ENCODE measurements at places on chromosomes 2 and 18.

GRCh38 chr2:67260343-67261277 lies 136.5 kb upstream of the ETAA1 start:
- no peak for DNase-seq

DNA sequence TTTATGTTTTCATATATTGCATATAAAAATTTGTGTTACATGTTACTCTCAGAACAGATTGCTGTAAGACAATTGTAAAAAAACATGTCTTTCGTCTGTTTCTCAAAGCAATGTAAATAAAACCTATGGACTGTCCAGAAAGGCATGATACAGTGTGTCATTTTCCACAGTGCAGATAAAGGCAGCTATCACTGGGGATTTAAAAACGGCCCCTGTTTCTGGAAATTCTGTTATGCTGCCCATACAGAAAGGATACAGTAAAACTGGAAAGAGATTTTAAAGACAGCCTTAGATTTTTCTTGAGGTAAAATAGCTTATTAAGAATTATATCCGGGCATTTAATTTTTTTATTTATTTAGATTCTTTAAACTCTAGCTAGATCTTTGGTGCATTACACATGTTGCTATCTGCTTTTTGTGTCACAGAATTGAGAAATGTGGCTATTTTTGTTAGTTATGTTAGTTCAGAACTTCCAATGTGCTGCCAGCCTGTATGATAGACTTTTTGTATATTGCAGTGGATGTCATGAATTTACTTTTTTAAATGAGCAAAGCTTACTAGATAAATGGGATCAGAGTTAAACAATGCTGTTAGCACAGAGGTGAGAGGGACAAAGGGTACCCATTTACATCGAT lies 859 bp upstream of the INO80D start:
- no peak for DNase-seq

DNA sequence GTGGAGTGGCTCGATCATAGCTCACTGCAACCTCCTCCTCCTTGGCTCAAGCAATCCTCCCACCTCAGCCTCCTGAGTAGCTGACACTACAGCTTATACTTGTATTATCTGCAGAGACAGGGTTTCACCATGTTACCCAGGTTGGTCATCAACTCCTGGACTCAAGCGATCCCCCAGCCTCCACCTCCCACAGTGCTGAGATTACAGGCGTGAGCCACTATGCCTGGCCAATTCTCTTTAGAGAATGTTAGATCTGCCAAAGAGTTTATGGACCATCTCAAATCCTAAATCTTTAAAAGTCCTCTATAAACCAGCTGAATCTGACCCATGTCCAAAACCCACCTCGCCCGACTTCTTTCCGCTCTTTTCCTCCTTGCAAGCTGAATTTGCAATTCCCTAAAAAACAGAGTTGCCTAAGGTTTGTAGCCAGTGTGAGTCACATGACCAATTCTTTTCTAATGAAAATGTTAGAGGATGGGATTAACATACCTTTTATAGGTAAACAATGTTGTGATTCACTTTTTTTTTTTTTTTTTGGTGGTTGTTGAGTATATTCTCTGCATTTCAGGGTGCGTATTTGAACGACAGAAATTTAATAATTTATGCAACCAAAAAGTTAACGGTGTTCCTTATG lies 2.4 kb upstream of the PMAIP1 start:
- no peak for DNase-seq

- no peak for DNase-seq
Measured at GRCh38 chr2:112709703-112710102, 11.1 kb upstream of the NT5DC4 start.

- no peak for DNase-seq
Measured at GRCh38 chr18:31884020-31884419, 58.9 kb downstream of the TRAPPC8 start.

GRCh38 chr2:102386004-102386403 lies 30.4 kb downstream of the IL18R1 start:
- DNase-seq = no peak
